ENCODE measurements at places on chromosomes 13 and 19. TPM values are rescaled to one million over a fixed set of nuclear protein-coding genes. Genes with fewer than 3 reads are reported as not detected.
A peak's percentile ranks its signal among the peaks of the same experiment; 100 is the strongest.

DNA sequence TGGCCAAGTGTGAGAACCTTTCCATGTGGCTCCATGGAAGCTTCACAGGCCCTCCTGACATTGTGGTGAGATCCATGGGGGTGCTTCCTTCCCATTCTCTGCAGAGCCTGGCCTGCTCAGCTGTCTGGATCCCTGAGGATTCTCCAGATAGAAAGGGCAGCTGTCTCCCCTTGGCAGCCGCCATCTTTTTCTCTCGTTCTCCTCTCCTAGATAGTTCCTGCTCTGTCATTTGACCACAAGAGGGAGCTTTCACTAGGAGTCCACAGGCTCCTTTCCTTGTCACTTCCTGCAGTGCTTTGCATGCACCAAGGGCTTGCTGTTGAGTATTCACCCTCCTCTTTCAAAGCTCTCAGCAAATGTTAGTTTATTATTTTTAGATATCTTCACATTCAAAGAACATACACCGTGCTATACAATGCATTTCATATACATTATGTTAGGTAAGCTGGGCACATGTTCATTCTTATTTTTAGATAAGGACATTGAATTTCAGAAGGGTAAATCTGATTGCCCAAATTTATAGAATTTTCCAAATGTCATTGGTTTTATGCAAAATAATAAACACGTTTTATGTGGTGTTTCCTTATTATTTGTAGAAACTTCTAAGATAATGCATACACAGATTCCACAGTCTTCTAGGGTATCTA, 133.2 kb downstream of the FRY start:
- DNase-seq: peak; percentile 48

- DNase-seq: no peak
These were observed 13.3 kb upstream of the LILRB1 start for GRCh38 chr19:54616821-54617560.

DNA sequence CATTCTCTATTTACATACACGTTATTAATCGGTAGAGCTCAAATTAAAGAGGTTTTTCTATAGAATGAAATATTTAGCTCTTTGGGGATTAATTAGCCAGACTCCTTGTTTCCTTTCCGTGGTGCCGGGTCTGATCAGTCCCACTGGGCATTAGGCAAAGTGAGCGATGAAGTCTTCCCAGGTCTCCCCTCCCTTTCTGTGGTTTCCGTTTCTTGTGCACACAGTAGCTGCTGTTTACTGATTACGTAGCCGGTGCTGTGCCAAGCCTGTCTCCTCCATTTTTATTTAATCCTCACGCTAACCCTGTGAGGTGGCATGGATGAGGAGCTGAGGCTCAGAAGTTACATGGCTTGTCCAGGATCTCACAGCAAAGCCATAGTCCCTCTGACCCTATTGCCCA, 9.0 kb downstream of the SLC25A15 start:
- DNase-seq: no peak

DNA sequence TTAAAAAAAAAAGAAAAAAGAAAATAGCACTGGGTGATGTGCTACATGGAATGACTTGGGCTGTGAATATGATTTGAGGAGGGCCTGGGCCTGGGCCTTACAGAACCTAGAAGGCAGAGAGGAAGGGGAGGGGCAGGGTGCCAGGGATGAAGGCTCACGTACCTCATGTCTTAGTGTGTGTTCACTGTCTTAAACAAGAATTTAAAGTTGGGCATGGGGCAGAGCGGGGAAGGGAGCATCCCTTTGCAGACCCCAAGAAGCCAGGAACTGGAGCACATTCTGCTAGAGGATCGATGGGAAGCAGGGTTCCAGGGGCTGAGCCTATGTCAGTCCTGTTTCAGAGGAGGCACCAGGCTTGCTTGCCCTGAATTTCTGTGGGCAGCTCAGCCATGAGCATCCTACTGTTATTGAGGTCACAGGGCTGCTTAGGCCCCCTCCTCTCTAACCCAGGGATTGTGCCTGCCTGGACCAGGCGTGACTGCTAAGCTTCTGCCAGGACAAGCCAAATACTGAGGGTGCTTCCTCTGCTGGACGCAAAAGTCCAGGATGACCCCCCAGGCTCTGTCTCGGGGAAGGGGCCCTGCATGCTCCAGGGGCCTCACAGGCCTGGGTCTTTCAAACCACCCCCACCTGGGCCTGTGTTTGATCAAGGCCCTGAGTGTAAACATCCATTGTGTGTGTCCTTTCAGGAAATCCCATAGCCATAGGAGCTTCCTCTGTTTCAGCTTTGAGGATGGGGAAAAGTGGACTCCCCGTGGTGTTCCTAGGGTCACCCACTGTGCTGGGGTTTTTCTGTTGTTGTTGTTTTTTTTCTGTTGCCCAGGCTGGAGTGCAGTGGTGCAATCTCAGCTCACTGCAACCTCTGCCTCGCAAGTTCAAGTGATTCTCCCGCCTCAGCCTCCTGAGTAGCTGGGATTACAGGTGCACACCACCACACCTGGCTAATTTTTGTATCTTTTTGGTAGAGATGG, 4.8 kb downstream of the LSR start:
- DNase-seq: no peak

DNA sequence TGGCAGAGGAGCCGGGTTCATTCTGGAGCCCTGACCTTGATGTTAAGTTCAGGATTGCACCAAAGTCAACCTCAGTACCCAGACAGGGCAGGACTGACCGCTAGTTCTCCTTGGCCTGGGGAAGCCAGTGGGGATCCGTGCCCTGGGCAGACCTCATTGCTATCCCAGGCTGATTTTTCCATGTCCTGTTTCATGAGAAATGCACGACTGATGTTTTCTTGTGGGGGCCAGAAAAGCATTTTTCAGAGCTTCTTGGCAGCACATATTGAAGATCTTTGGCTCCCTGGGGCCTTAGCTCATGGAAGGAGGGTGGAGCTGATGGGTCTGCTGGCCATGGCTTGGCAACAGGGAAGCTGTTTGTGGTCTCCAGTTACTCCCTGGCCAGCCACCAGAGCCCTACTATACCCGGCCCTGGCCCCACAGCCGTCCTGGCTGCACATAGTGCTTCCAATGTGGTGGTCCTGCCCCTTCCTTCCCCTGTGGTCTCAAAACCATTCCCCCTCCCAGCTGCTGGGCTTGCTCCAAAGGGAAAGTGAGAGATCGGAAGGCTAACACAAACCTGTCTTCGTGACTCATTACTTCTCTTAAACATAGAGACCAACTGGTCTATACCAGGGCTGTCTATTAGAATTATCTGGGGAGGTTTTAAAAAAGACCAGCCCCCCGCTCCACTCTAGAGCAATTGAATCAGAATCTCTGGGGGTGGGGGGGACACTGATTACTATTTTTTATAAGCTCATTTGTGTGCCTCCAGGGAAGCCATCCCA, 11.2 kb downstream of the IL17D start:
- DNase-seq: peak; percentile 19

DNA sequence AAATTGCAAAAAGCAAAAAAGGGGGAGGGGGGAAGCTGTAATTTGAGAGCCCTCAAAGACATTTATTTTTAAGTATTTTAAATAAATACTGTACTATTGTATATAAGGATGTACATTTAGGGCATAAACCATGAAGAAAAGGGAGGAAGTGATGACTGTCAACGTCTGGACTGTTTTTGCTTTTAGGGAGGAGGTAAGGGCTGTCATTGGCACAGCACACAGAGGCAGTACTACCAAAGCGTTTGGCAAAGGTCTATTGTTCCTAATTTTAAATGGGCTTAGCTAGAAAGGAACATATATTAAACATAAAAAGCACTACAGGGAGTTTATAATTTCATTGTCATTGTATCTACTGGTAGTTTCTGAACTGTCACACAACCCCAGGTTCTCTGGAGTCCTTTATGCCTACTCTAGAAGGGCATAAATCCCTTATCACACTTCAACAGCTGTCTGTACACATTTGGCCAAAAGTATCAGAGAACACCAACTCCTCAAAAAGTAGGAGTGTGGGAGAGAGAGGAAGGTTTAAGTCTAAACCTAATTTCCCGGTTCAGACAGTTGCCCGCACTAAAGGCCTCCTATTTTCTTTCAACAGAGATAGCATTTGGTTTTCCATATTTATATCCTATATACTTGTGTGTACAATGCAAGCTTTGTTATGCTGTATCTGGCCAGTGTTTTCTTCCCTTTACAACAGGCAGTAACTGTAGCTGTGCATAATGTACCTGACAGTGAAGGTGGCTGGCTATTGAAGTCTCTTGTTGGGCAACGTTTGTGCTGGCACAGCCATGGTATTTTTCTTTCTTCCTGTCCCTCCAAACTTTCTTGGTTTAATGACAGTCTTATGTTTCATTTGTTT, 406.2 kb downstream of the KLF5 start:
- no peak for DNase-seq

- DNase-seq: no peak
These were observed 646 bp upstream of the SLC10A2 start for GRCh38 chr13:103066781-103067345.

GRCh38 chr19:35879770-35880317, 11.5 kb downstream of the APLP1 start:
- DNase-seq: peak; percentile 92

DNA sequence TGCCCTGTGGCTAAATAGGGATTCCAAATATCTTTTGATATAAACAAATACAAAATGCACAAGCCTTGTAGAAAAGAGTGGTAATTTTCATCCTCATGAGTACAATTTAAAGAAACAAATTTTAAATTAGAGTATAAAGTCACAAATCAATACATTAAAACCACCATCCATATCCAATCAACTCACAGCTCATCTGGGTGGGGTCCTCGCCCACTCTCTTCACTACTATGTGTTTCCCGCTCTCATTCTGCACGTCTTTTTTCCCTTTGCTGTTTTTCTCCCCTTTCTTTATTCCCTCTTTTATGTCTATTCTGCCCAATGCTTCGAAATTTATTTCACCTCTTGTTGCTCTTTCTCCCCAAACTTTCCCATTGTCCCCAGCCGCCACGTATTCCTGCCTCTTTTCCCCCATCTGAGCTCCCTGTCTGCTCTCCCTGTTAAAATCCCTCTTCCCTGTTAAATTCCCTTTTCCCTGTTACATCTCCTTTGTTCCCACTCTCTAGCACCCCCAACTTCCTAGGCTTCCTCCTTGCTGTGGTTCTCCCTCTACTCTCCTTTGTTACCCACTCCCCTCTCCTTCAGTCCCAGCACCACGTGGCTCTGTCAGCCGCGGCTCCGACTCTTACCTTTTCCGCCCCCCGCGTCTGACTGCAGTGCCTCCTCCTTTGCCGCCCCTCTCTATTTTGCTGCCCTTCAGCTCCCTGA, 1.3 kb downstream of the ZNF616 start:
- peak; percentile 37 for DNase-seq

DNA sequence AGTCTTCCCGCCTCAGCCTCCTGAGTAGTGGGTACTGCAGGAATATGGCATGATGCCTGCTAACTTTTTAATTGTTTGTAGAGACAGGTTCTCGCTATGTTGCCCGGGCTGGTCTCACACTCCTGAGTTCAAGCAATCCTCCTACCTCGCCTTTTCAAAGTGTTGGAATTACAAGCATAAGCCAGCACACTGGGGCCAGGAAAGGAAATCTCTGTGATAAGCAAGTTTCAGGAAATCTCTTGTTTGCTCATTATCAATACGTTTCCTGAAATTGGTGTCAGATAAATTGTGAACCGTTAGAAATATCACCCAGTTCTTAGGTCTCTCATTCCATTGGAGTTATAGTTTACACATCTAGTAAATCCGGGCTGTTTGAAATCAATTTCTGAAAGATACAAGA, 14.2 kb downstream of the WBP4 start:
- no peak for DNase-seq

DNA sequence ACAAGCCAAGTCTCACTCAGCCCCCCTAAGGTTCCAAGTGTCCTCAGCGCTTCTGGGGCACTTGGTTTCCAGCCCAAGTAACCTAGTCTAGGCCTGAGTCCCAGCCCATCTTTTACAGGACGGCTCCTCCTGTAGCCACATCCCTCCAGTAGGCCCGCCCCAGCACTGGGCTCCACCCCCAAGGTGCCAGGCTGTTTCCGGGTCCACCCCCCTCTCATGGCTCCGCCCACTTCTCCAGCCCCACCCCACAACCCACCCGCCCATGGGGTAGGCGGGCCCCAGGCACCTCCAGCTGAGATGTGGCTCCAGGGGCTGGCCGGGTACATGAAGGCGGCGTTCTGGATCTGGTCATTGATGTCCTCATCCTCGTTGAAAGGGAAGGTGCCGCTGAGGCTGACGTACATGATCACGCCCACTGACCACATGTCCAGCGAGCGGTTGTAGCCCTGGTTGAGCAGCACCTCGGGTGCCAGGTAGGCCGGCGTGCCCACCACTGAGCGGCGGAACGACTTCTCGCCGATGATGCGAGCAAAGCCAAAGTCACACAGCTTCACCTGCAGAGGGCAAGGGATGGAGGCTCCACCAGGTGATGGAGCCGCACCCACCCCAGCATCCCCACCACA, 17.2 kb upstream of the DACT3 start:
- DNase-seq: no peak

GRCh38 chr19:2419754-2420153, 7.6 kb downstream of the TIMM13 start:
- DNase-seq: no peak

GRCh38 chr13:113666951-113667701, at the start of gene GRK1:
Gene GRK1 (plus strand): TSS chr13:113667219. CDS start chr13:113667387, 168 bp downstream.
- DNase-seq: peak; percentile 27

GRCh38 chr19:54030895-54031586, 32.7 kb downstream of the VSTM1 start:
- DNase-seq: no peak

DNA sequence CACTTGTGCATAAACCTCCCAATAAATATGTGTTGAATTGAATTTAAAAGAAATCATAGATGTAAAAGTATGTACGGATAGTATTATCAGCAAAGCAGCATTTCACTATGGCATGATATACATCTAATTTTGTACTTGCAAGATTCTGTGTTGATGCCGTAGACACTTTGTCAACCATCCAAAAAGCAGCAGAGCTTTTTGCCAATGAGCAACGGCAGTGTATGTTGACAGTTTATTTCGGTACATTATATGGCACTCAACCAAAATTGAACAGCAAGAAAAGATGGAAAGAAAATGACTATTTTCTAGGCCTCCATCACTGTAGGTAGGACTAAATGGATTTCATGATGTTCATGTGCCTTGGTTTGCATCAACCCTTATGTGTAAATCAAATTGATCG, 543.7 kb downstream of the DACH1 start:
- no peak for DNase-seq

DNA sequence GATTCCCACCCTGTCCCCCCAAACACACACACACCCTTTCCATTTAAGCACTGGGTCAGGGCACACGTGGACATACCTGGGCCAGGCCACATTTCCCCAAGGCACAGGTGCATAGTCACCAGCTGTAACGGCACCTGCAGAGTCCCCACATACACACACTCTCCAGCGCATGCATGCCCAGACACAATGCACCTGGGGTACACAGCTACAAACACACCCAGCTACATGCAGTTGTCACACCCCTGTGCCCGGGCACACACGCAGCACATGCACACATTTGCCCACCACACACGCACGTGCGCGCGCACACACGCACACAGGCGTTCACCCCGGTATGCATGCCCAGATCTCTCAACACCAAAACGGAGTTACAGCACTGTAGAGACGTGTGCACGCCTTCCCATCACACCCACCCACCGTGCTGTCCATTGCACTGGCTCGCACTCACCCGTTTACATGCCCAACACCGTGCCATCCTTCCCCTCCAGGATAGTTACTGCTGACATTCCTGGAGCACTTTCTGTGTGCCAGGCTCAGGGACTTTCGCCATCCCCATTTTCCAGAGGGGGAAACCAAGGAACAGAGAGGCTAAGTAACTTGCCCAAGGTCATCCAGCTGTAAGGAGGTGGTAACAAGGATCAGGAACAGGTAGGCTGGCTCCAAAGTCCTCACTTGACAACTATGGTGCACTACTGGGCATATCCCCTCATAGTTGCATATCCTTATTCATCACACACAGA, 749 bp upstream of the SHANK1 start:
- DNase-seq: no peak

Gene AXL
- 104 TPM for total RNA-seq

Gene DAND5
- total RNA-seq: not detected

Gene POSTN
- 223 TPM for total RNA-seq
